Aorta (tissue), 5 donors: ENCODE measurements at places on chromosomes 7 and 10.

DNA sequence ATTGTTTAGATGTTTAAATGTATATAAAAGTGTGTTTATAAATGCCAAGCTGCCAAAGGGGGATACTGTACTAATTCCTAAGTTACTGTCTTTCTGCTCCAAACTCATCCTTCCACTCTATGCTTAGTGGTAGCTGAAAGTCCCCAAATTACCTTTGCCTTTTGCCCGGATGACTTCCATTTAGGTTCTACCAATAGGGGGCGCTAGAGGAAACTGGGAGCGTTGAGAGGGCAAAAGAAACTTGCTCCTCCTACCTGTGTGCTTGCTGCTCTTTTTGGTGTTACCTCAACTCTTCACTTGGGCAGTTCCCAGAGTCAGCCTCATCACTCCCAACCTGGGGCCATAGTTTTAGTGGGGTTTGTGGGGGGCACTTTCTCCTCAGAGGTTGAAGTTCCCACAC, 5.9 kb upstream of the OR2A25 start:
- H3K36me3 ChIP-seq = no peaks in the 10 kb centered on the region
- no peaks in the 10 kb centered on the region for H3K4me1 ChIP-seq
- no peak for DNase-seq
- no peaks in the 10 kb centered on the region for H3K27me3 ChIP-seq
- H3K4me3 ChIP-seq = no peak overlapping the region

DNA sequence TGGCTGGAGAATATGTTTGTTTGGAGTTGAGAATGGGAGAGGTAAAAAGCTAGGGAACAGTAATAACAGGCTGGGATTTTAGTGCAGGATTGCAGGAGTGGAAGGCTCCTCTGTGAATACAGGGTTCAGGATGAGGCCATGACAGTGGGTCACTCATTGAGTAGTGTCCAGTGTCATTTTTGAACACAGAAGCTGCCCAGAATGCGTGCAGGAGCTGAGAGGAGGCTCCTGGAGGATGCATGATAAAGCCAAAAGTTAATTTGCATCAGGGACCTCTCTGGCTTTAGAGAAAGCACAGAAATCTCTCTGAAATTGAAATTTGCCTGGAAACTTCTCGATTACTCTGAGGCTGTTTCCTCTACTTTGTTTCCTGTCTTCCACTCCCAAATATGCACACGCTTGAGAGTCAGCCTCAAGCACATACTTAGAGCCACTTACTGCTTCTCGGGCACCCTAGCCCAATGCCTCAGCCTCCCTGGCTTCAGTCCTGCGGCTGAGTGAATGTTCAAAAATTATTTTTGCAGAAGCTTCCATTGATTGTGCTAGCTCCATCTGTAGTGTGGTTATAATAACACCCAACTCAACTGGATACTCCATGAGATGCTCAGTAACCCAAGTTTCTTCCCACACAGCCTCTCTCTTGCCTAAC, 1.8 kb upstream of the GALNT17 start:
- no peak overlapping the region for H3K4me3 ChIP-seq
- no peak overlapping the region for H3K27ac ChIP-seq
- H3K27me3 ChIP-seq = no peaks in the 10 kb centered on the region
- no peak for DNase-seq

GRCh38 chr10:12417331-12417730, 68.0 kb downstream of the CAMK1D start:
- H3K27ac ChIP-seq = no peak overlapping the region
- no peaks in the 10 kb centered on the region for H3K36me3 ChIP-seq
- no peaks in the 10 kb centered on the region for H3K27me3 ChIP-seq
- peaks cover 2% of the 10 kb centered on the region for H3K4me1 ChIP-seq
- H3K4me3 ChIP-seq = no peak overlapping the region

- no peaks in the 10 kb centered on the region for H3K36me3 ChIP-seq
- H3K27ac ChIP-seq = no peak overlapping the region
- H3K4me1 ChIP-seq = no peaks in the 10 kb centered on the region
These were observed 294.3 kb downstream of the CTNNA3 start for GRCh38 chr10:67401711-67402110.
